KG1 (cell line): ENCODE measurements at places on chromosomes 7 and 10.

GRCh38 chr10:101880232-101880573 is 36.6 kb upstream of the KCNIP2 start:
- no peak for DNase-seq

- no peak for DNase-seq
Measured at GRCh38 chr7:88312061-88312663, 5.5 kb upstream of the STEAP4 start.

DNA sequence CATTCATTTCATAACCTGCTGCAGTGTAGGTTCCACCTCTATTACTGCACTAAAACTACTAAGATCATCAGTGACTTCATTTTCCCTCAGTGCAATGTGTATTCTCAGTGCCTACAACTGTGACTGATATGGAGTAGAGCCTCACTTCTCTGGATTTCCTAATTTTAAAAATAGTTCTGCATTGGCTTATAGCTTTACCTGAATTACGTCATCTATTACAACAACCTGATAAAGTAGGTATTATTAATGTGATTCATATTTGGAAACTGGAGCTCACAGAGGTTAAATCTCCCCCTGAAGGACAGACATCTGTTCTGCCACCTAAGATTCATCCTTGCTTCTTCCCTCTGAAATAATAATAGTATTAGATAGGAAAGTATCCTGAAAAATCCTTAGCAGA is 70.9 kb upstream of the NOBOX start:
- no peak for DNase-seq

- DNase-seq, result no peak
Measured at GRCh38 chr7:56007891-56008290, 43.4 kb downstream of the PSPH start.

GRCh38 chr7:101724957-101725356 is 92.5 kb upstream of the CUX1 start:
- DNase-seq, result no peak

GRCh38 chr10:14350006-14350405 is 19.3 kb upstream of the FRMD4A start:
- no peak for DNase-seq

GRCh38 chr10:100828738-100829096 is 83.3 kb downstream of the PAX2 start:
- no peak for DNase-seq

DNA sequence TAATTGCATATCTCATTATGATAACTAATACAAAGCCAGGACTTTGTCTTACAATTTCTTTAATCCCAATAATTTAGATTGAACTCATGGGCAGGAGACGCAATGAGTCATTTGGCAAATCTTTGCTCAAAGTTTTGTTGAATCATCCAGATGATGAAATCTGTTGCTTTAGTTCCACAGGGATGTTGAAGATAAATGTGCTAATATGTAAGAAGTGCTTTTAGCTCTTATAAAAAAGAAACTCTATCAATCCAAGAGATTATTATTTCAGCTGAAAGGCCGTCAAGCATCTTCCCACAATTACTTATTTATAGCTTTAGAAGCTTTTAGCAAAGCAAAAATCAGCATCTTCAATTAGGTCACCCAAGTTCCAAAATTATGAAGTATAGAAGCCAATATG is 36.8 kb upstream of the ANK3 start:
- no peak for DNase-seq

DNA sequence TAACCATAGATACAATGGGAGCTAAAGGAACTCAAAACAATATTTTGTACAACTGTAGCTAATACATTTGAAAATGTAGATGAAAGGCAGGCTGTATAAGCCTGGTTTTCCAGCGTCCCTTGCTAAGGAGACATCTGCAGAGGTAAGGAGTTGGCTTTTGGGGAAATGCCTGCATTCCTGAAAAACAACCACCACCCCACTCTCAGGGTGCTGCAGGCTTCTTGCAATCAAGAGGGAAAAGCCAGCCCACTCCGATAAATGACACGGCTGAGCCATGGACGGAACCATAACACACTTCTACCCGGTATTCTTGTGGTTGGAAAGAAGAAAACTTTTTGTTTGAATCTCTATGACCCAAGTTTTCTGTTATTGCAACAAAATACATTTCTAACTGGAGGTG is 200.3 kb downstream of the TEX36 start:
- no peak for DNase-seq

DNA sequence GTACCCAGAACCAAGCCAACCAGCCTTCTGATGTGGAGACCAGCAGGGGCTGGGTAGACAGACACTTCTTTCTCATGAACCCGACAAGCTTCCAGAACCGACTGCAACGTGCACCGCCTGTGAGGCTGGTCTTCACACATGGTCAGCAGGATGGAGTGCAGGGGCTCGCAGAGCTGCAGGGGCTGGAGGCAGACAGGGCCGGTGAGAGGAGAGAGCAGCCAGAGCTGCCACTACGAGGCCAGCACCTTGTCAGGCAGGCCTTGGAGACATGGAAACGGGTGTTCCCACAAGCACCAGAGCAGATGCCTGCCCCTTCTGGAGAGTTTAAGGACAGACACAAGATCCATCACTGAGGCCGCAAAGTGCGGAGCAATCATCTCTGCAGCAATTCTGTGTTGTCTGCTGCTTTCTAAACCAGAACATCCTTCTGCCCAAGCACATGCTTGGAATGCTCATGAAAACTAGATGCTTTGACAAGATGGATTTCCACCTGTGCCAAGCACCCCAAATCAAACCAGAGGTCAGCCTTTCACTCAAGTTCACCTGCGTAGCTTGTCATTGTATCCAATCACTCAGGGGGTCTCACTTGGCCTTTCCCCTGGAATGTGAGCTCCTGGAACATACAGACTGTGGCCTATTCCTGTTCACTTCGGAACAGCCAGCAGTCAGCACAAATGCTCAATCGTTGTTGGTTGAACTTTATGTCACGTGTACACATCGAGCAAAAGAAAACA is 32.2 kb downstream of the FRMPD2 start:
- DNase-seq, result no peak

DNA sequence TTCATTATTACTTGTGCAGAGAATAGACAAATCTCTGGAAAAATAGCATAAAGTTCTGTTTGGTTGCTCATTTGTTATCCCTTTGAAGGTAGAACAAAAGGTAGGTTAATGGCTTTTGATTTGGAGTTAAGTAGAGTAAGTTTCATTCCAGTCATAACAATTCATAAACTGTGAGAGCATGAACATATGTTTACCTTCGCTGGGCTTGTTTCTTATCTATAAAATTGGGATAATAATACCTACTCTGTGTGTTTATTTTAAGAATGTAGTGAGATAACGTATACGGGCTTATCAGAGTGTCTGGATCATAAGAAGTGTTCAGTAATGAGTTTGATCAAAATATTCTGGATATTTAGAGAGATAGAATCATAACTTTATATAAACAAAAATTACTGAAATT is 155.4 kb downstream of the SEMA3D start:
- no peak for DNase-seq

- DNase-seq, result no peak
Measured at GRCh38 chr7:128997181-128997580, 57.7 kb downstream of the TNPO3 start.

GRCh38 chr7:76225379-76225778 is 23.7 kb downstream of the SRRM3 start:
- no peak for DNase-seq

DNA sequence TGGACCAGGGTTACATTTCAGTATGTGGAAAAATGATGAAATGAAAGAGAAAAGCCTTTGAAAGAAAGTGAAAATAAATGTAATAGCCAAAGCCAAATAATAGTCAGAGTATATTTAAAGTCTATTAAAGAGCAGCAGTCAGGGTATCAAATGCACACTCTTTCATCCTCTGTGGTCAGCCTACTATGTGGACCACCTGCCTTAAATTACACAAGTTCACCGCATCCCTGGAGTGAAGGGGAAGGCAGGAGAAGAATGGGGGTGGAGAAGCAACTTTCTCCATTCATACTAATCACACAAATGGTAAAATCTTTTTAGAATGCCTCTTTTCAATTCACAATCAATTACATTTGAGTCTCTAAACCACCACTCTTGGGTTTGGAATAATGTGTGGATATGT is 16.0 kb downstream of the TWIST1 start:
- DNase-seq, result no peak

GRCh38 chr7:84191842-84192241 is 2.7 kb downstream of the SEMA3A start:
- no peak for DNase-seq

GRCh38 chr10:75606203-75606779 is 174.9 kb downstream of the LRMDA start:
- DNase-seq, result no peak

- no peak for DNase-seq
Measured at GRCh38 chr7:102129636-102130370, 156.9 kb upstream of the SH2B2 start.

GRCh38 chr7:37921876-37922275 is 1.4 kb downstream of the EPDR1 start:
- DNase-seq, result no peak

GRCh38 chr7:68109299-68109698 is 1112.7 kb downstream of the TYW1 start:
- no peak for DNase-seq

GRCh38 chr7:155834486-155835048 is 22.3 kb upstream of the SHH start:
- DNase-seq, result no peak

- no peak for DNase-seq
Measured at GRCh38 chr10:114375047-114375446, 29.3 kb downstream of the AFAP1L2 start.

- no peak for DNase-seq
Measured at GRCh38 chr7:28060371-28060950, 120.1 kb downstream of the JAZF1 start.

DNA sequence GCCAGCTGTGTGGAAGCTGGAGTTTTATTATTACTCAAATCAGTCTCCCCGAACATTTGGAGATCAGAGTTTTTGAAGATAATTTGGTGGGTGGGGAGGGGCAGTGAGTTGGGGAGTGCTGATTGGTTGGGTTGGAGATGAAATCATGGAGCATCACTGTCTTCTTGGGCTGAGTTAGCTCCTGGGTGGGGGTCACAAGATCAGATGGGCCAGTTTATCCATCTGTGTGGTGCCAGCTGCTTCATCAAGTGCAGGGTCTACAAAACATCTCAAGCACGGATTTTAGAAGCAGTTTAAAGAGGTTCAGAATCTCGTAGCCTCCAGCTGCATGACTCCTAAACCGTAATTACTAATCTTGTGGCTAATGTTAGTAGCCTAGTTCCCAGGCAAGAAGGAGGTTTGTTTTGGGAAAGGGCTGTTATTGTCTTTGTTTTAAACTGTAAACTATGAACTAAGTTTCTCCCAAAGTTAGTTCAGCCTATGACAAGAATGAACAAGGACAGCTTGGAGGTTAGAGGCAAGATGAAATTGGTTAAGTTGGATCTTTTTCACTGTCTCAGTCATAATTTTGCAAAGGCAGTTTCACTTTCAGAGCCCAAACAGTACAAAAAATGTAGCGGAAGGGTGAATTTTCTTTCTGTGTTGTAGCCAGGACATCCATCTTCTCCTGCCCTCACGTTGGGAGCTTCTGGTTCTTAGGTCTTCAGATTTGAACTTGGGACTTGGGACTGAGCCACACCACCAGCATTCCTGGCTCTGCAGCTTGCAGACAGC is 43.1 kb downstream of the KLF6 start:
- no peak for DNase-seq

GRCh38 chr10:4331150-4331549 is 494.9 kb upstream of the AKR1E2 start:
- DNase-seq, result no peak

DNA sequence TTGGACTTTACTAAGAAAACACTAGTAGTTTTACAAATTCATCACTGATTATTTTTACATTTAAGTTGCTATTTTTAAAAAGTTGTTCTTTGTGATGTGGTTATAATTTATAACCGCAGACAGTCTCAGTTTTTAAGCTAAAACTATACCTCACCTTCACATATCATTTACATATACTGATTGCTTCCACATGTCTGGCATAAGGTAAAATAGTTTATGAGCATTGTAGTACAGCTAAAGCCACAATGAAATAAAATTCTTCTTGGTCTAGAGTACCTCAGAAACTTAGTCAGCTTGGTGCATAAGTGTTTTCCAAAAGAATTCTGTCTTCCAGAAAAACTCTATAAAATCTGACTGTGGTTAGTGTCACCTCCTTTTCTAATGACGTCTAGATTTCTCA is 13.0 kb downstream of the SEMA3A start:
- no peak for DNase-seq

- DNase-seq, result no peak
Measured at GRCh38 chr10:87575851-87576250, 71.2 kb downstream of the MINPP1 start.

DNA sequence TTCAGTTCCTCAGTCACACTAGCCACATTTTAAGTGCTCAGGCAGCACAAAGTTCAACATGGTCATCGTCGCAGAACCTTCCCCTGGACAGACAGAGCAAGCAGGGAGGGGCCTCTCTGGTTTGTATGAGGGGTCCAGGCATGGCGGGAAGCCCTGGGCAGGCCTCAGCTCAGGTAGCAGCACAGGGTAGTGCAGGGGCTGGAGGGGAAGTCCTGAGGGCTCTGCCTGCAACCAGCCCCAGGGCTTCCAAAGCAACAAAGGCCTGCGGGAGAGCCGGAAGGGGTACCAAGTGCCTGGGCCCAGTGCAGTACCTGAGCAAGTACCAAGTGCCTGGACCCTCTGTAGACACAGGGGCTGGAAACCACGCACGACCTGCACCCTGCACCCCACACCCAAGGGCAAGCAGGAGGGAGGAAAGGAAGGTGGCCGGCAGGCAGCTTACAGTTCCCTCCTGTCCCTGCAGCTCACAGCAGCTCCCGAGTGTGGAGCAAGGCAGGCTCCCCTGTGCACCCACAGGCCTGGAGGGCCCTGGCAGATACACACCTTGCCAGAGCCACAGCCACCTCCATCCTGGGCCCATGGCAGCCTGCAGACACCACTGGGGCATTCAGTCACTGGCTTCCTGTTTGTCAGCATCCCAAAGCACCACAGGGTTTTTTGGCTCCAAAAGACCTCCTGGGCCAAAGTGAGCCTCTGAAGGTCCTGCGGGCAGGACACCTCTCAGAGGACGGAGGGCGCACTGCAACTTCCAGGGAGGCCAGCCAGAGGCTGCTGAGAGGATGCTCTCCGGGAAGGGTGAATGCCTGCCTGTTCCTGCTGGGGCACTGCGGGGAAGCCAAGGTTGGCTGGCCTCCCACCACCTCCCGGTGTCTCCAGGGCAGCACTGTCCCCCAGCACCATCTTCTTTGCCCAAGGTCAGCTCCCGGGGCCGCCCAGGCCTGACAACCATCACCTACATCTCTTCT is 6.5 kb upstream of the RET start:
- DNase-seq, result no peak

DNA sequence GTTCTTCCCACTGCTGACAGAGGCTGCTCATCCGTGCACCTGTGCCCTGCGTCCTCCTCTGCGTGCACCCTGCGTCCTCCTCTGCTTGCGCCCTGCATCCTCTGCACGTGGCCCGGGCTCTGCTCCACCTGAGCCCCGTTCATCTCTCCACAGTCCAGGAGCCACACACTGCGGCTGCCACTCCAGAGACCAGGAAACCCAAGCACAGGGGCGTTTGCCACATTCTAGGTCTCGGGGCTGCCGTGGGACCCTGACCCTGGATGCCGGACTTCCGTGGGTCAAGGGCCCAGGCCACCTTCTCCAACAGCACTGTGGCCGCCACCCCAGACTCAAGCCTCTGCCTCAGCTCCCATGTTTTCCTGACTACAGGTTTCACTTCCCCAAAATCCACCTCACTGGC is 460.4 kb downstream of the PTPRN2 start:
- no peak for DNase-seq
